ENCODE measurements at places on chromosomes 6 and 20.

DNA sequence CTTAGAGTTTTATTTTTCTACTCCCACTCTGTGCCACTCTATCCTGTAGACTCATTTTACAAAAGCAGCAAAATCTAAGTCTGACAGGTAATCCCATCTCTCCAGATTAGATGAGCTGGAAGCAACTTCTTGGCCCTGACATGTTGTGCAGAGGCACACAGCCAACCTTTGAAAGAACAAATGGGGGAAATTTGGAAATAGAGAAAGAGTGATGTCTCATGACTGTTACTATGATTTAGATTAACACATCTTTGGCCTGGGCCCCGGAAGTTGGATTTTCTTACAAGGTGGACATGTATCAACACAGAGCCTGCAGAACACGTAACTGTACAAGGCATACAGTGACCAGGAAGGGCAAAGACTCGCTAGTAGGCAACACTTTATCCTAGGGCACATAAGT, 227.7 kb downstream of the MYLK4 start:
- no peak for DNase-seq

- DNase-seq = no peak
Measured at GRCh38 chr20:47531458-47531857, 29.8 kb downstream of the NCOA3 start.

- no peak for DNase-seq
Measured at GRCh38 chr6:145159921-145160320, 575.4 kb downstream of the EPM2A start.

DNA sequence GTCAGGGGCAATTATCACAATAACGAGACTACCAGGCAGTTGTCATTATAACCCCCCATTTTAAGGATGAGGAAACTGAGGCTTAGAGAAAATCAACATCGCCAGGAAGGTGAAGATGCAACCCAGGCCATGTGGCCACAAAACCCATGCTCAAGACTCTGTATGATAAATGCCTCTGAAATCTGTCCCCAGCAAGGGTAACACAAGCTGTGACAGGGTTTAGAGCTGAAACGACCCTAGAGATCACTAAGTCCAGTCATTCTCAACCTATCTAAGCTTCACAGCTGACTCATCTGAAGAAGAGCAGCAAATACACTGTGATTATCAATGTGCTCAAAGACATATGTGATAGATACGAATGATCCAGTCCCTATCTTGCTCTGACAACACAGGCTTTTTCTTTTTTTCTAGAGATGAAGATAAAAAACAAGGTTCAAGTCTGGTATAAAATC, 47.0 kb downstream of the ARHGAP18 start:
- no peak for DNase-seq

DNA sequence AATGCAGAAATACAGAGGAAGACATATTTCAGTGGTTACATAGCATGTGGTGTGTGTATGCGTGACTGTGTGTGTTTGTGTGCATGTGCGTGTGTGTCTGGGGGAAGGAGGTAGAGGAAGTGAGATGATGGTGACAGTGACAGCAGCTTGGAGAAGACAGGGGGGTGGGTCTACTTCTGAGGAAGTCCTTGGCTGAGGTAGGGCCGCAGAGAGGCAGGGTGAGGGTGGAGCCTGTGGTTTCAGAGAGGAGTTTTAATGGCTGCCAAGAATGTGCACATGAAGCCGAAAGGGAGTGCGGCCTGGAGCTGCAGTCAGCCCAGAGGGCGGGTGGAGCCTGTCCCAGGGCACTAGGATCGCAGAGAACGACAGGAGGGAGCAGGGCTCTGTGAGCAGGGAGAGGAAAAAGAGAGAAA, 22.7 kb upstream of the RNF24 start:
- DNase-seq = no peak

DNA sequence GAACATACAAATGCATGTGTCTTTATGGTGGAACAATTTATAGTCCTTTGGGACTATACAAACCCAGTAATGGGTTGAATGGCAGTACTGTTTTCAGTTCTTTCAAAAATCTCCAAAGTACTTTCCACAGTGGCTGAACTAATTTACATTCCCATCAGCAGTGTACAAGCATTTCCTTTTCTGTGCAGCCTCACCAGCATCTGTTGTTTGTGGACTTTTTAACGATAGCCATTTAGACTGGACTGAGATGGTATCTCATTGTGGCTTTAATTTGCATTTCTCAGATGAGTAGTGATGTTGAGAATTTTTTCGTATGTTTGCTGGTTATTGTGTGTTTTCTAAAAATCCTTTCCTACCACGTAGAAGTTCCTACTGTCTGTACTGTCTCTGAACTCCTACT, 327.2 kb upstream of the ZFP64 start:
- DNase-seq = no peak

- DNase-seq = no peak
Measured at GRCh38 chr20:59042796-59043631, 428 bp upstream of the PRELID3B start.

DNA sequence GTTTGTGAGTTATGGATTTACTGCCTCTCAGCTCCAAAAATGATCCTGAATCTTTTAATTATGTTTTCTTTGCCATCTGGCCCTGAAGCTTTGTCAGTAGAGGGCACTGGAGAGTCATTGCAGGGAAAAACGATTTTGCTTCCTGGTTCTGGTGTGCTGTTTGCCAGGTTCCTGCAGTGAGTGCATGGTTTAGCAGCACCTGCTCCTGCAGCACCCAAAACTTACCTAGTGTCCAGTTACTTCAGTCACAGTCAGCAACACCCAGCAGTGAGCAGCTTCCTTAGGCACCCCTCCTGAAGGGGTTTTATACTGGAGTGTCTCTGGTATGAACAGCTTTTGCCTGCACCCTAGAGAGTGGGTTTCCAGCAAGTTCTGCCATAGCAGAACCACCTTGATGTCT, 6.0 kb upstream of the TRIM26 start:
- no peak for DNase-seq

DNA sequence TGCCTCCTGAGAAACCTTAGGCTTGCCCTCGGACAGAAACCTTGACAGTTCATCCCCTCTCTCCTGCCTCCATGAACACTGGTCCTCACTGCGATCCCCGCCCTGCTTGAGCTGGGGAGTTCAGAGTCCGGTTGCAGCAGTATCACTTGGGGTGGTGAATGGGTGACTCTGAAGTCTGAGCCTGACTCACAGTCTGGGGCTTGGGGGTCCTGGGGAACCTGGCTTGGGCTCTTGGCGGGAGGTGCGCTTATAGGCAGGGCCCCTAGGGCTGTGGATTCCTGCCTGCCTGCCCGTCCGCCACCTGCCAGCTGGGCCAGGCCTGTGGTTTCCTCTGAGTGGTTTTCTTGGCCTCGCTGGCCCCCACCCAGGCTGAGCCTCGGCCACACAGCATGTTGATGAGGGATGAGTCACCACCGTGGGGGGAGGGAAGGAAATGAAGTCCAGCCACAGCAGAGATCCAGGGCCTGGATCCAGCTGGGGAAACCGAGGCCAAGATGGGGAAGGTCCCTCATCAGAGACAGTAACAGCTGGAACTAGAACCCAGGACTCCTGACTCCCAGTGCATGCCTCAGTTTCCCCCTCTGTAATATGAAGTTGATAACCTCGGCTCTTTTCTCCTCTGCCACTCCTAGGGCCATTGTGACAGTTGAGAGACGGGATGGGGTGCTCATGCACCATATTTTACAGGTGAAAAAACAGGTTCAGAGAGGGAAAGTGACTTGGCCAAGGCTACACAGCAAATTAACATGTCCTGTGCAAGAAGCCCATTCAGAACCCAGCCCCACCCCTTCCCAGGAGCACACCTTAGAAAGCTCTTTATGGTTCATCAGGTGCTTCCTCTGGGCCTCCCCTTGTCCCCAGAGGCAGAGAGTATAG, 9.2 kb downstream of the FOXS1 start:
- no peak for DNase-seq
